ENCODE measurements at places on chromosomes 5 and 9. TPM values are rescaled to one million over a fixed set of nuclear protein-coding genes. Genes with fewer than 3 reads are reported as not detected.

ADGRD2 gene
- total RNA-seq: not detected

FST gene
- 2.0 TPM for total RNA-seq

ZNF618 gene
- 7.9 TPM for total RNA-seq

GZMA gene
- total RNA-seq: not detected

ABCA1 gene
- 3.4 TPM for total RNA-seq

HAND1 gene
- total RNA-seq: 0.25 TPM

SLC6A18 gene
- not detected for total RNA-seq

SOX30 gene
- total RNA-seq: not detected

SMIM33 gene
- total RNA-seq: not detected

MLANA gene
- total RNA-seq: not detected

CDKN2B-AS1 gene
- total RNA-seq: not detected

DPYSL3 gene
- total RNA-seq: 20.4 TPM

TAF11L5 gene
- total RNA-seq: not detected

IFNK gene
- total RNA-seq: not detected

CCDC192 gene
- total RNA-seq: not detected

ARL10 gene
- total RNA-seq: 0.59 TPM

PTCH1 gene
- 2.8 TPM for total RNA-seq

UCK1 gene
- 23.3 TPM for total RNA-seq

TMC1 gene
- total RNA-seq: 0.10 TPM

HAVCR2 gene
- total RNA-seq: 0.34 TPM

PPP1R26 gene
- total RNA-seq: 13.0 TPM

OBP2B gene
- total RNA-seq: not detected

WDR5 gene
- 60.4 TPM for total RNA-seq

INSL4 gene
- 15.8 TPM for total RNA-seq

PGGT1B gene
- 21.5 TPM for total RNA-seq

MACIR gene
- total RNA-seq: 19.7 TPM

IFNA5 gene
- not detected for total RNA-seq

TLE1 gene
- 82.6 TPM for total RNA-seq

SPIN1 gene
- total RNA-seq: 37.5 TPM

PCDHGB1 gene
- 1.9 TPM for total RNA-seq

GABRP gene
- total RNA-seq: not detected

SELENOP gene
- not detected for total RNA-seq

MEIKIN gene
- not detected for total RNA-seq

GRIN1 gene
- 0.53 TPM for total RNA-seq

MYMK gene
- total RNA-seq: not detected

AIF1L gene
- 1.7 TPM for total RNA-seq

HMCN2 gene
- 0.12 TPM for total RNA-seq

SUB1 gene
- total RNA-seq: 249 TPM

ENG gene
- total RNA-seq: 0.09 TPM

IRGM gene
- not detected for total RNA-seq

DMGDH gene
- total RNA-seq: not detected

PAEP gene
- total RNA-seq: 0.45 TPM

OR1Q1 gene
- total RNA-seq: not detected

PLPP7 gene
- not detected for total RNA-seq

MRPS27 gene
- 54.2 TPM for total RNA-seq

OR2K2 gene
- not detected for total RNA-seq

OTULINL gene
- 14.1 TPM for total RNA-seq

BAAT gene
- total RNA-seq: 0.23 TPM
